CD4-positive, alpha-beta T cell treated with Interferon alpha-2 for 1 hour (primary cell): ENCODE measurements at places on chromosomes 3 and 15.
A peak's percentile ranks its signal among the peaks of the same experiment; 100 is the strongest.

DNA sequence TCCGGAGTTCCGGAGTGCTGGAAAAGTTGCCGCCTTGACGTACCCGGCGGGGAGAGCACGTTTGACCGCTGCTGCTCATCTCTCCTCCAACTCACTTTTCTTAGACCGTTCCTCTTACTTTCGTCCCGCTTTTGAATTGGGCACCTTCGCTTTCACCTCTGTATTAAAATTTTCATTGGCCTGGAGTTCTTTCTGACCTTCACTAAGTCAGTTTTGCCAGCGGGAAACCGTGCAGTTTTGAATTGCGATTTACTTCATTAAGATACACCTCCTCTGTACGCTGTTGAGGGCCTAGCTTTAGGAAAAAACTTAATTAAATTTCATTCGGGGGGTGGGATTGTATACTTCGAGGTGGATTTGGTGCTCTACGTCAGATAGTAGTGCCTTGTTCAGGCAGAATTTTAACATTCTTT, 1.3 kb downstream of the GMPS start:
- no peak for DNase-seq

DNA sequence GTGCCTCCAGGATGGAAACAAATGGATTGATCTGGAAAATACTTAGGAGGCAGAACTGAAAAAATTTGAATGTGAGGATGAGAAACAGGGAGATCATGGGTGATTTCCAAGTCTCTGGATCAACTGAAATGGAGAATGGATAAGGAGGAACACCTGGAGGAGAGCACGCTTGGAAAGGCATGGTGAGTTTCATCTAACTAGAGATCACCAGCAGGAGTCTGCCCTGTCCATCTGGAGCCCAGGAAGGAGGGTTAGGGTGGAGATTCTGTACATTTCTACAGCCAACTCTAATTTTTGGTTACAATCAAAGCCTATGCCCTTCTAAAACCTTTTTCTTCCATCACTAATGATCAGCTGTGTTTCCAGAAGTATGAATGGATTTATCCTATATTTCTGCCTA, 995.9 kb upstream of the CFAP20DC start:
- no peak for DNase-seq

DNA sequence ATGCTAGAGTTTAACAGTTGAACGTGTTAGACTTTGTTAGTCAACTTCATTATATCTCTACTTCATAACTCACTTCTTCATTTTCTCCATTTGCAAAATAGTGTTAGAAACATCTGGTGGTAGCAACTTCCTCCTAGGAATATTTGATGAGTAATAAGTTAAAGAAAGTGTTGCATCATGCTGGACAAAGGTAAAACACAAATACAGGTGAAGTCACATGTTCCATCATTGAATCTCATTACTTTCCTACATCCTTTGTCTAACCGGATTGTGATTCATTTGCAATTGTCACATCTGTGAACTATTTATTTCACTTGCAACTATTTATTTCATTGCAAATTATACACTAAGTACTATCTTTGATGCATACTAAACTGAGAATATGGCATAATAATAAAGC, 186.5 kb downstream of the TUSC7 start:
- no peak for DNase-seq

DNA sequence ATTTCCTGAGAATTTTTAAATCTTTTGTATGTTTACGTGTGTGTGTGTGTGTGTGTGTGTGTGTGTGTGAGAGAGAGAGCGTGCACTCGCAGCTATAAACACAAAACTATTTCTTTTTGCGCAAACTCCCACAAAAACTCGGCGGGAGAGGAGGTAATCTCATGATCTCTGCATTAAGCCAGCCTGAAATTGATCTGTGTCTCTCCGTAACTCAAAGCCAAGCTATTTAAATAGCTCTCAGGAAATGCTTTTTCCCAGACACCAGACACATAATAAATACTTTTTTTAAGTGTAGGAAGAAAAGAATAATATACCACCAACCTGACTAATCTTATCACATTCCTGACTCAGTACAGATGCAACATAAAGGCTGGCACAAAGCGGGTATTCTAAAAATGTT, 226.8 kb downstream of the MAGI1 start:
- no peak for DNase-seq

- no peak for DNase-seq
Measured at GRCh38 chr3:170836491-170836890, 33.5 kb downstream of the RPL22L1 start.

DNA sequence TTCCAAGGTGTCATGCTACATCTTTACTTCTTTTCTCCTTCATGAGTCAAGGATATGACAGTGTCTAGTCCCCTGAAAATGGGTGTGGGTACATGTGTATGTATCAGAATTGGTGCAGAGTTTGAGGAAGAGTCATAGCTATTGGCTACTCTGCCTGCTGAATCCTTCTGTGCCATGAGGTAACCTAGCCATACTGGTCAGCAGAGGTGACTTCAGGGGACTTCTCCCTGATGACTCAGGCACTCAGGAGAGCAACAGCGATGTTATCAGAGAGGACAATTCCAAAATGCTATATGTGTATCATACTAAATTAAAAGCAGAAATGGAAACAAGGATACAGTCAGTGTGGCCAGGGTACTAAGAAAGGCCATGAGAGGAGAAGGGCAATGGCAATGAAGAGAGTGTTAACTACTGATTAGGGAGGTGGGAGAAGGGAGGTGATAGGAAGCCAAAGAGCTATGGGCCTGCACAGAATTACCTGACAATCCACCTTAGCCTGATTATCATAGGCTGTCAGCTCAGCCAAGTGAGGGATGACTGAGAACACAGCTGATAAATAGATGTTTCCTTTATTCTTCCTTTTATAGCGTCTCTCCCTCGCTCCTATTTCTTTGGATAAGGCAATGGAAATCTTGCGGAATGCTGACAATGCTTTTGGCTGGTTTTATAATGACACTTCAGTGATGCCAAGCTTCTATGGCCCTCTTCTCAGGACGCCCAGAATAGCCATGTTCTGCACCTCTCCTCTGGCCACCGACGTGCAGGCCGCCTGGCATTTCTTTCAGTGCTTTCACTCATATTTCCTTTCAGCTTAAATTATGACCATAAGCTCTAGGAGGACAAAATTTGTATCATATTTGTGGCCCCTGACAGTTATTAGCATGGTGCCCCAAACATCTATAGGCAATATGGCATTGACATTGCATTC, 90.6 kb downstream of the FGF12 start:
- no peak for DNase-seq

DNA sequence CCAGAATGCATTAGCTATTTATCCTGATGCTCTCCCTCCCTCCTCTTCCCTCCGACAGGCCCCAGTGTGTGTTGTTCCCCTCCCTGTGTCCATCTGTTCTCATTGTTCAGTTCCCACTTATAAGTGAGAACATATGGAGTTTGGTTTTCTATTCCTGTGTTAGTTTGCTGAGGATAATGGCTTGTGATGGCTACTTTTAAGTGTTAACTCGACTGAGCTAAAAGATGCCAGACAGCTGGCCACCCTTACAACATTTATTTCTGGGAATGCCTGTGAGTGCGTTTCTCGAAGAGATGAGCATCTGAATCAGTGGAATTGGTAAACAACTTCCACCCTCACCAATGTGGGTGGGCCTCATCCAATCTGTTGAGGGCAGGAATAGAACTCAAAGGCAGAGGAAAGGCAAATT, 24.7 kb upstream of the TM2D3 start:
- no peak for DNase-seq

DNA sequence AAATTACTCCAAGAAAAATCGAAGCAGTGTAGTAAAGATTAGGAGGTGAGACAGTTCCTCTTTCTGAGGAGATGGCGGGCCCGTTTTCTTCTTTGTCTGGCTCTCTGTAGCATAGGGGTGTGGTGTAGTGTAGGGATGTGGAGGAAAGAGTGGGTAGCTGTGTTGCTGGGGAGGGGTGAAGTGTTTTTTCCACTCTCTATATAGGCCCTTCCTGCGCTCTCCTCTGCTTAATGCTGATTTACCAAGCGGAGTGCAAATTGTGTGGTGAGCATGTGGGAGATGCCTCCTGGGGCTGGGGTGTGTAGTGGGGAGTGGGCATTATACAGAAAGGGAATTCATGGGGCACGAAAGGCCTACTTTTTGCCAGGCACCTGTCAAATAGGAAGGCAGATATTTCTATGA, 94.9 kb downstream of the ST6GAL1 start:
- peak; percentile 52 for DNase-seq

- DNase-seq, result no peak
Measured at GRCh38 chr3:146148468-146148931, 12.5 kb downstream of the PLOD2 start.

DNA sequence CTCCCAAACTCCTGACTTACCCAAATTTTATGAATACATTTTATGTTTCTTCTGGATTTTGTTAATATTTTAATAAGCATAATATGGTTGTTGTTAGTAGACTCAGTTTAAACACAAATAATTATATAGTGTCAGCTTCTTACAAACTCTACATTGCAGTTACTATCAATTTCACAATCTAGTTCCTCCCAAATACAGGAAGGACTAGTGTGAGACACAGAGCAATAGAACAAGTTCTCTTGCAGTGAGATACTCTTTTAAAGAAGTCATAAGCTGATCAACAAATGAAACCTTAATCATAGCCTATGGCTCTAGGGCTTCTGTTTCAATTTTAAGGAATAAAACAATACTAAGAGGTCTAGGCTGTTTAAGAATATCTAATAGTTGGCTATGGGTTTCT, 86.1 kb downstream of the SAMMSON start:
- no peak for DNase-seq

DNA sequence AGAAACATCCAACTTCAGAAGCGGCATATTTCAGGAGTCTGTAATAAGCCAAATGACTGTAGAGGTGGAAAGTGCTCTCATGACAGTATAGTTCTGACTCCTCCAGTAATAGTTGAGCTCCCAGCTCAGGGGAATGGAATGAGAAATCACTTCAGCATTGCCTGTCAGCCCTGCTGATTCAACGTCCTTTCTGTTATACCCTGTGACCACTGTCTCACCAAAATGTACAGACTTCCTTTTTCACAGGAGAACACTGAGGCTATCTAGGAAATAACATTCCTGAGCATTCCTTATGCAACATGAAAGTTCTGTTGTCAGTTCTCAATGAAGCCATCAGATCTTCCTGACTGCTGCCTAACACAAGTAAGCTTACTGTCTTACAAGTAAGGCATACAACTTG, 284.5 kb upstream of the MME start:
- no peak for DNase-seq

DNA sequence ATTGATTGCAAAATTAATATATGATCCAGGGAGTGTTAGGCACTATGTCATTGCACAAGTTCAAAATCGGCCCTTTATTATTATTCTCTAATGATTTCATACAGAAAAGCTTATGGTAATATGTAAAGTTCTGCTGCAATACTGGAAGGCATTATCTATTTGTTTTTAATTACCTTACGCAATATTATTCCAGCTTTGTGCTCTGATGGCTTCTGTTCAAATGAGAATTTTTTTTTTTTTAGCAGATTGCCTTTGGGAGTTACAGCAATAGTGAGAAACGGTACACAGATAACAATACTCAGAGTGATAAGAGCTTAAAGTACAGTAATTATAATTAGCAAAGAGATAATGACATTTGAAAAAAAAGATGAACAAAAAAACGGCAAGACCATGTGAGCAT, 602.2 kb upstream of the ALCAM start:
- no peak for DNase-seq

DNA sequence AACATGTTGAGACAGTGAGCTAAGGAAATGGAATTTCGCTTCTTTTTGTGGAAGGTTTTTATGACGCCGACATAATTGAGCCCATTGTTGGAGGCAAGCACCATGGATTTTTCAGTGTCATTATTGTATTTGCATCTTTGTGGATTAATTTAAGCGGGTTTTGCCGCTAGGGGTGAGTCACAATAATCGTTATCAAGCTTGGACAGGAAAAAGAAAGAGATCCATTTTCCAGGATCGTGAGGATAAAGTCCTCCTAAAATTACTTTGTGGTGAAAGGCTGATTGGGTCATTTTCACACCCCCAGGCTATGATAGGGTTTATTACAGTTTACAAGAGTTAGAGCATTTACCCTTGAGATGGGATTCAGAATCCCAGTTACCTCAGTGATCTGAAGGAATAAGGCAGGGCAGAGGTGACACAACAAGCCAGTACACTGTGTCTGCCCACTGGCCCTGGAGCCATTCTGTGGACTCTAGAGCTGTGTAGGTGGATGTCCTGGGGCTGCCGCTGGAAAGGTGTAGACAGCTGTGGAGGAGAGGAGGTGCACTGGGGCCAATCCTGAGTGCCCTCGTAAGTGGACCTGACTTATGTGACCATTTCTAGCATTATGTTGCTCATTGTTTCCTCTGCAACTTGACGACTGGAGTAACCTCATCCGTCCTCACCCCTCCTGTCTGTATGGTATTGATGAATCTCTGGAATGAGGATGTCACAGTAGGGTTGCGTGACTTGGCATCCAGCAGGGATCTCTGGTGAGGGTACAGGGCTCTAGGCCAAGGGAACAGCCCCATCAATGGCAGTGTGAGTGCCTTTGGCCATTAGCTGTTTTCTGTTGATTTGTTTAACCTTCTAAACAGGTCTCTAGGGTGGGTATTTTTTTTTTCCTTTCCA, 370.1 kb downstream of the LRTM1 start:
- no peak for DNase-seq

- DNase-seq, result no peak
Measured at GRCh38 chr15:40743485-40743901, 11.6 kb downstream of the RMDN3 start.

DNA sequence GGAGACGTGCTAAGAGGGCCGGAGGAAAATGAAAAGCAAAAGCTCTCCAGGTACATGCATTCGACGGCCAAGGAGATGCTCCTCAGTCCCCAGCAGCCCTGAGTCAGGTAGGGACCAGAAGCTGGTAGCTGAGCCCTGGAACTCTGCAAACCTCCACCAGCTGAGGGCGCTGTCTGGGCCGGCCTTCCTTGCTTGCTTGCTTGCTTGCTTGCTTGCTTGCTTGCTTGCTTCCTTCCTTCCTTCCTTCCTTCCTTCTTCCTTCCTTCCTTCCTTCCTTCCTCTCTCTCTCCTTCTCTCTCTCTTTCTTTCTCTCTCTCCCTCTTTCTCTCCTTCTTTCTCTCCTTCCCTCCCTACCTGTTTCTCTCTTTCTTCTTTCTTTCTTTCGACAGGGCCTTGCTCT, 94.6 kb upstream of the RASGRF1 start:
- DNase-seq, result no peak

DNA sequence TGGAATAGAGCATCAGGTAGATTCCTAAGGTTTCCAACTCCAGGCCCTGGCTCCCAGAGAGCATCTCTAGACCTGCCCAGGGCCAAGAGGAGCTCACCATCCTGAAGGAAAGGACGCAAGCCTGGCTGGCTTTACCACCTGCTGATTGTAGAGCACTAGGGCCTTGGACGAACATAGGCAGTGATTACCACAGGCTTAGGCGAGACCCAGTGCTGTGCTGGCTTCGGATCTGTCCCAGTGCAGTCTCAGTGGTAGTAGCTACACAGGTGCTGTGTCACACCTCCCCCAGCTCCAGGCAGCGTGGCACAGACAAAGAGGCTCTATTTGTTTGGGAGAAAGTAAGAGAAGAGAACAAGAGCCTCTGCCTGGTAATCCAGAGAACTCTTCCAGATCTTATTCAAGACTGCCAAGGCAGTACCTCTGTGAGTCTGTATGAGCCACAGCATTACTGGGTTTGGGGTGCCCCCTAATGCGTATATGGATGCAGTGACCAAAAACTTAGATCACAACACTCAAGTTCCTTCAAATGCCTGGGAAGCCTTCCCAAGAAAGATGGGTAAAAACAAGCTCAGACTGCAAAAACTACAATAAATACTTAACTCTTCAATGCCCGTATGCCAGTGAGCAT, 25.4 kb downstream of the ISG20 start:
- peak; percentile 66 for DNase-seq

GRCh38 chr15:94576889-94577533, 345.6 kb downstream of the MCTP2 start:
- no peak for DNase-seq

GRCh38 chr15:76840830-76841460, 64.2 kb downstream of the SCAPER start:
- DNase-seq, result no peak

- DNase-seq, result no peak
Measured at GRCh38 chr15:76200641-76201105, 110.6 kb downstream of the ETFA start.
